SW 1271 (cell line): ENCODE measurements at places on chromosomes 3 and 15.

DNA sequence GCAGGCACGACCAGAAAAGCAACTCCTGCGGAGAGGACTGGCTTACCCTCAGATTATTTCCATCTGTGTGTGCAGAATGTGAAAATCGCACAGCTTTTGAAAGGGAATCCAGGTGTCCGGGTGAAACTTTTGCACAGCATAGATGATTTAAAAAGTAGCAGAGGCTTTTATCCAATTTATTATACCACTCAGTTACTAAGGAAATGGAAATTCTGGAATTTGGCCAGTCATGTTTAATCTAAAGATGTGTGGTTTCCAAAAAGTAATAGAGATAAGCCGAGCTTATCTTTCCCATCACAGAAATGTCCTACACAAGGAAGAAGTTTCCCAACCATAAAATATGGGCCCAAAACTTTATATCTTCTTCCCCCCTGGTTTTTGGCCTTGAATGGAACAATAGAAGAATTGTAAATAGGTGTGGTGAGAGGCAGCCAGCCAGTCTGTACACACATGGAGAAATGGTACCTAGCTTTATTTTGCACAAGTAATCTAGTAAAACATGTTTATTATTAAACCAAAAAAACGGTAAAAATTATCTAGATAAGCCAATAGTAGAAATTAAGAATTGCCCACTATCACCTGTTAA is 19.3 kb upstream of the SLC24A5 start:
- no peak for DNase-seq

GRCh38 chr15:62063825-62064635 is 2.7 kb upstream of the C2CD4A start:
- DNase-seq, result no peak

DNA sequence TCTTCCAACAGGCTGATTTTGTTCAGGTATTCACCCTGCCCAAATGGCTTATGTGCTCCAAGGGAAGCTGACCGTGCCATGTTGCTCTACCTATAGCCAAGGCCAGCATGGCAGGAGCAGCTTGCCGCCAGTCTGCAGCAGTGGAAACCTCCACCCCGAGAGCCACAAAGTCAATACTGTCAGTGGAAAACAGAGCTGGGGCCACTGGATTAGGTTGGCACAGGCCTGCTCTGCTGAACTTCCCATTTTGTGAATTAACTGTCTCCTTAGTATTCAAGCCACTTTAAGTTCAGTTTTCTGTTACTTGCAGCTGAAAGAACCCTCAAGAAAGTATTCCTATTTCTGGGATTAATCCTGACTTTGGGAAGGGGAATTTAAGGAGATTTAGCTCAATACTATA is 63.8 kb upstream of the XCR1 start:
- no peak for DNase-seq

DNA sequence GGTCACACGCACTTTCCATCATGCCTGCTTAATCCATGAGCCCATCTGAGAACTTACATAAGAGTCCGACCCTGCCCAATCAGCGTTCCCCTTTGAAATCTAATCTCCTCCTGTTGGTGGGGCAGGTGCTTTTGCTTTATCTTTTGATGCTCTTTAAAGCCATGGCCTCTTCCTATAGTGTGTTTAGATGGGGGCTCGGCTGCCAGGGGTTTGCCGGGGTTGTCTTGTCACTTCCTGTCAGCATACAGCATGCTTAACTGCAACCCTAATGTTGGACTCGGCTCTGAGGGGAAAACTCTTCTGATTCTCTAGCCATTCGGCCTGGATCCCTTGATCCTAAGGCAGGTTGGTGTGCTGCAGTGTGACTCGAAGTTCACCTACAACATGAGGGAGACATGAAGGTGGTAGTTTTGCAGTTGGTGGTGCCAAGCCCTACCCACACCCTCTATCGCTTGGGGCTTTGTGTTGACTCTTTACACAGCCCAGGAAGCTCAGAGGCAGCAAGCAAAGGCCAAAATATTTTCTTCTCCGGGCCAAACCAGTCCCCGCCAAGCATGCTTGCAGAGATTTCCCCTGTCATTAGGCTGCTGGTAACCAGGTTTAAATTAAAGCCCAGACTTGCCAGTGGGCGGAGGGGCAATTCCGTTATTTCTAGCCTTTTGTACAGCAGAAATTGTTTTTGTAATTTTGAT is 218.7 kb downstream of the FEZF2 start:
- DNase-seq, result no peak

- DNase-seq, result no peak
Measured at GRCh38 chr3:52784931-52785590, 7.7 kb downstream of the ITIH1 start.

DNA sequence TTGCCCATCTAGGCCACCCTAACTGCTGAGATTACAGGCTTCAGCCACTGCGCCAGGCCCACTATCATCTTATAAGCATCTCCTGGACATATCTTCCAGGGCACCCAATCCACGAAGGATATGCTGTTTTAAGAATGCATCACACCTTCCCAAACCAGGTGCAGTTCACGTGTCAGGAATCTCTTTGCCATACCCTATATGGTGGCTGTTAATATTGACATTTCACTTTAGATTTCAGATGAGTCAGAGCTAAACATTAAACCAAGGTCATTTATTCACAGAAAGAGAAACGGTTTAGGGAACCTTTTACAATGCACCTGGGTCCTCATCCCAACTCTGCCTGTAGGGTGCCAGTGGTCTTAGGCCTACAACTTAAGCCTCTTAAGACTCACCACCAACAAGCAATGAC is 85.7 kb downstream of the TBL1XR1 start:
- no peak for DNase-seq

- DNase-seq, result no peak
Measured at GRCh38 chr15:28085489-28086174, 13.5 kb downstream of the OCA2 start.

DNA sequence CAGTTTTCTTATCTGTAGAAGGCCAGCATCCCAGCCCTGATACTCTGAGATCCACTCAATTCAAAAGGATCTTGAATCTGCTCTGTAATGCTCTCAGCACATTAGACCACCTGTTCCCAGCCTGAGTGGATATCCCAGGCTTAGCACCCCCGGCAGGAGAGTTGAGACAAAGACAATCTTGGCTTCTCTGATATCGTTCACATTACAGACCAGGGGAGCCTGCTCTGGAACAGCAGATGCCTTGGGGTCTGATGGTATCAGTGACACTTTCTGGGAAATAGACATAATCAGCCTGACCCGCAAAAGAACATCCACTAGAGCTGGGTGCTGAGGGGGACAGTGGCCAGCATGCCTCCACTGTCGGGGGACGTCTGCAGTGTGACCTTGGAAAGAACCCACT is 70.6 kb downstream of the BDH1 start:
- no peak for DNase-seq

DNA sequence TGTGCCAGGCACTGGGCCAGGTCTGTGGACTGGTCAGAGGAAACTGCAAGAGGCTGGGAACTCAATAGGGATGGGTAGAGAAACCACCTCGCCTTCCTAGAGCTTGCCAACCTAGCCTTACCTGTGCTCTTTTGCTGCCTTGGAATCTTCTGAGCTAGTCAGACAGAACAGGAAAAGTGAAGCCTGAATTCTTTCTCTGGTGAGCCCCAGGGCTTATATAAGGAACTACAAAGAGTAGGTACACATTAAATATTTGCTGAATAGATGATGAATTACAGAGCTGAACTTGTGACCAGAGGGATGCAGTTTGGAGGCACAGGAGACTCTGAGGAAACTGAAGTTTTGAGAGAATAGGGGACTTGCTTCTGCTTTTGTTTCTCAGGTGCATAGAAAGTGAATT is 15.6 kb upstream of the FBXW12 start:
- no peak for DNase-seq

- DNase-seq, result no peak
Measured at GRCh38 chr15:40445421-40445922, 4.7 kb downstream of the BAHD1 start.

GRCh38 chr3:100756441-100756840 is 47.1 kb downstream of the TFG start:
- DNase-seq, result no peak

- no peak for DNase-seq
Measured at GRCh38 chr15:31403606-31404005, 77.0 kb downstream of the KLF13 start.

DNA sequence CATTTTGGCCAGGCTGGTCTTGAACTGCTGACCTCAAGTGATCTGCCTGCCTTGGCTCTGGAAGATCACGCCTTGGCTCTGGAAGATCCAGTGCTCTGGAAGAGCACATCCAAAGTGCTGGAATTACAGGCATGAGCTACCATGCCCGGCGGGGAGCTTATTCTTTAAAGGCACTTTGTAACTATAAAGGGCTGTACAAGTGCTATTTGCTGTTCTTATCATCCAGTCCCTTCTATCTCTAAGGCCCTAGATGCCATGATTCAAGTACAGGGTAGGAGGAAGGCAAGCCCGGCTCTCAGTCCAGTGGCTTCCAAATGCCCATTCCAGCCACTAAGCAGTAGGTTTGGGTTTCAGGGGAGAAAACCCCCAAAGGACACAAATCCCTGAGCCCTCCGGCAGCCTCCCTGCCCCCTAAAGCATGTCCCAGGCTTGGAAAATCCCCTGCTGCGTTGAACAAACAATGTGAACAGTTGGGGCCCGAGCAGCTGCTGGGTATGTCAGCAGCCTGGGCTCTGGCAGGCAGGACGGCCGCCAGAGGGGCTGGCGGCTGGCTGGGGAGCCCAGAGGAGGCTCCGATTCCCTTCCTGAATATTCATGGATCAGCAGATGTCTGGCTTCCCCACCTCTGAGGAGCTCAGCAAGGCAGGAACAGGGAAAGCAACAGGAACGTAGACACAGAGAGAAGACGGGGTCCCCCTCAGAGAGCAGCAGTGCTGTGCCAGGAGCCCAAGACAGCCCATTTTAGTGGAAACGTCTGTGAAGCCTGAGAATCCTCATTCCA is 7.7 kb downstream of the IGDCC4 start:
- DNase-seq, result no peak

GRCh38 chr15:25710184-25710583 is 152.9 kb downstream of the ATP10A start:
- no peak for DNase-seq

DNA sequence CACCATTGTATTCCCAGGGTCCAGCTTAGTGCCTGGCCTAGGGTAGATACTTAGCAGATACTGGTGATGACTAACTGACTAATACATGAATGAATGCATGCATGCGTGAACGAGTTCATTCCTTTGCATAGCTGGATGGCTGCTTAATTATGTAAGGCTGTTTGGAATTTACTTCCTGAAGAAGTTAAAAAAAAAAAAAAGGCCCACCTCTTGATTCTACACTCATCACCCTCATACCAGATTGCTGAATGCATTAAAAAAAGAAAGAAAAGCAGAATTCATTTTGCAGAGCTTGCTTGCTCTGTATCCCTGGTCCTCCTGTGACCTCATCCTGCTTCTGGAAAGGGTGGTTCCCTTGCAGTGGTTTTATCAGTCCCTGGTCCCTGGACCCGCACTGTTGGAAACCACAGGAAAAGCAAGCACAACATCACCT is 277.6 kb upstream of the CFAP20DC start:
- DNase-seq, result no peak

DNA sequence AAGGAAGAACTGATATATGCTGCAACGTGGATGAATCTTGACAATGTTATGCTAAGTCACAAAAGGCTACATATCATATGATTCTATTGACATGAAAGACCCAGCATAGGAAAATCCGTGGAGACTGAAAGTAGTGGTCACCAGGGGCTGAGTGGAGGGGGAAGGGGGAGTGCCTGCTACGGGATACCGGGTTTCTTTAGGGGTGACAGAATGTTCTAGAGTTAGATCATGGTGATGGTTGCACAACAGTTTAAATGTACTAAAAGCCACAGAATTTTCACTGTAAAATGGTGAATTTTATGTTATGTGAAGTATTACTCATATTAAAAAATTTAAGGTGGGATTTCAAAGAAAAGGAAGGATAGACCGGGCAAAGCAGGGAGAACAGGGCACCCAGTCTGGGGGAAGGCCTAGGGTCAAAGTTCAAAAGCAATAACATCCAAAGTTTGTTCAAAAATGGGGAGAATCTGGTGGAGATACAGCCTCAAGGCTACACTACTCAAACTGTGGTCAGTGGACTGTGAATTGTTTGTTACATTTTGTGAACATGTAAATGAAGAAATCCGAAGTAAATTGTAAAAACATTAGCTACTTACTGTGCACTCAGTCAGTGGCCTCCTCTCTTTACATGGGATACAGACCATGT is 74.2 kb upstream of the FNDC3B start:
- DNase-seq, result no peak

- no peak for DNase-seq
Measured at GRCh38 chr3:66473181-66473580, 27.6 kb downstream of the LRIG1 start.

- DNase-seq, result no peak
Measured at GRCh38 chr3:53744351-53744750, 101.9 kb downstream of the CHDH start.

GRCh38 chr15:41501191-41501917 is 7.7 kb downstream of the ITPKA start:
- no peak for DNase-seq

DNA sequence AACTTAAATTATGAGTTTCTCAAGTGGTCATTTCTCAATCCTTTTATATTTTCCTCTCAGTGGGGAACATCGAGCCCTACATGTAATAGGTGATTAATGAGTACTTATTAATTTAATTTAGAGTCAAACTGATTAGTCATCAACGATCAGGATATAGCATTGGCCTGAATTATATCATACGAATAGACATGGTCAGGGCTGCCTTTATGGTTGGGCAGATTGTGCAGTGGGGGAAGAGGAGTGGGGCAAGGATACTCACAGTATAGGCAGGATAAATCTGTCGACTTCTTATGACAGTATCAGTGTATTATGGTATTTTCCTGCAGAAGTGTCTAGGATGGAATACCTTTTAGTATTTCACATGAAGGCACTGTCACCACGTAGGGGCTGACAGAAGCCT is 27.0 kb downstream of the C2CD4A start:
- DNase-seq, result no peak

- no peak for DNase-seq
Measured at GRCh38 chr3:107976202-107976800, 114.5 kb downstream of the CD47 start.

DNA sequence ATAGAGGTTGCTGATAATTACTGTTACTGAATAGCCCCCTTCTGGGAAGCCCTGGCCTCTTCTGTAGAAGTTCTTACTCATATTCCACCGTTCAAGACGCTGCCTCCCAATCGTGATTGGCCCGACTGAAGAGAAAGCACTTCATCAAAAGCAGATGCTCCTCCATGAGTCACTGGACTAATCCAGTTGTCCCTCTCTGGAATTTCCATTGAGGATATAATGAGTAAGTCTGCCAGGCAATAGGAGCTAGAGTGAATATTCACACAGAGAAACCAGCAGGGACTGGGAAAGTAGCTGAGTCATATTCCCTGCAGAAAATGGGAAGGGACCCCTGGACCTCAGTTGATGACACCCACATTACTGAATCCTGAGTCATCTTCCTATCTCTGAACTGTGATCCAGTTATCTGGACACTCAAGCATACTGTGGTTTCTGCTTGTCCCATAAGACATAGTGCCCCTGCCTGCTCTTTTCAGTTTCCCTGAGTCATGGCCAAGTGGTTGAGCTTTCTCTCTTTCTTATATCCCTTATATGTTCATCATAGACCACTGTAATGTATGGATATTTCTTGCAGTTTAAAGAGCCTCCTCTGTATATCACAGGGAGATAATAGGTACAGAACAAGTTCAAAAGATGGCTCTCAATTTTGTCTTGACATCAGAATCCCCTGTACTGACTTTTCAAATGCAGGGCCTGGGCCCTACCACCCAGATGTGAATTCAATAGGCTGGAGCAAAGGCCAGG is 151.2 kb upstream of the CDIN1 start:
- DNase-seq, result peak; percentile 86
